Spinal cord (tissue), 10 donors: ENCODE measurements at places on chromosomes 1 and 21.
A peak's percentile ranks its signal among the peaks of the same experiment; 100 is the strongest.

DNA sequence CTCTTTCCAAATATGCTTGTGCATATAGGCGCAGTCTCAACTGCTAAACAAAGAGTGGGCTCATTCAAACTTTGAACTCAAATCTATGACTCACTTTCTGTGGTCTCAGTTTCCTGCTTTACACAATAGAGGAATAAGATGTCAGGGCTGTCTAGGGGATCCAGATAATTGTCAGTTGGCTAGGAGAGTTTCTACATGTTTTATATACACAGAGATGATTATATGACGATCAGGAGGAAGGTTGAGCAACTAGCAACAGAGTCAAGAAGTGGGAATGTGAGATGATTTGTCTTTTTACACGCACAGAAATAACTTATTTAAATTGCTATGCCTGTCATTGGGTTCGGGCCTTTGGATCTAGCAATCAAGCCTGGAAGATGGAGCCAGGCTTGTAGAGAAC, 299.4 kb upstream of the LYPLAL1 start:
- no peak for DNase-seq

DNA sequence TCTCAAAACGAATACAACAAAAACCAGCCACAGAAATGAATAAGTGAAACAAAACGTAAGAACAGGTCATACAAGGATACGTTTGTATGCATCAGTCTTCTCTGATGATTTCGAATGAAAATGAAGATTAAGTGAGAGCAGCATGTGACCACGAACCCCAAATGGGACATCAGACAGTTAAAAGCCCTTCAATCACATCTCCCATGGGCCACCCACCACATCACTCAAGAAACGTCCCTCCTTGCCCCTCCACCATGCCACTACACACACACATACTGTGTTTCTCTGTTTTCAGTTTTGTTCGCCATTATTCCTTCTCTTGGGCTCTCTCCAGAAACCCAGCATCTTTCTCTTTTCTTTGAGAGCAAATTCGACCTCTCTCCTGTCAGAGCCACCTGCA, 355.6 kb upstream of the KAZN start:
- no peak for DNase-seq

DNA sequence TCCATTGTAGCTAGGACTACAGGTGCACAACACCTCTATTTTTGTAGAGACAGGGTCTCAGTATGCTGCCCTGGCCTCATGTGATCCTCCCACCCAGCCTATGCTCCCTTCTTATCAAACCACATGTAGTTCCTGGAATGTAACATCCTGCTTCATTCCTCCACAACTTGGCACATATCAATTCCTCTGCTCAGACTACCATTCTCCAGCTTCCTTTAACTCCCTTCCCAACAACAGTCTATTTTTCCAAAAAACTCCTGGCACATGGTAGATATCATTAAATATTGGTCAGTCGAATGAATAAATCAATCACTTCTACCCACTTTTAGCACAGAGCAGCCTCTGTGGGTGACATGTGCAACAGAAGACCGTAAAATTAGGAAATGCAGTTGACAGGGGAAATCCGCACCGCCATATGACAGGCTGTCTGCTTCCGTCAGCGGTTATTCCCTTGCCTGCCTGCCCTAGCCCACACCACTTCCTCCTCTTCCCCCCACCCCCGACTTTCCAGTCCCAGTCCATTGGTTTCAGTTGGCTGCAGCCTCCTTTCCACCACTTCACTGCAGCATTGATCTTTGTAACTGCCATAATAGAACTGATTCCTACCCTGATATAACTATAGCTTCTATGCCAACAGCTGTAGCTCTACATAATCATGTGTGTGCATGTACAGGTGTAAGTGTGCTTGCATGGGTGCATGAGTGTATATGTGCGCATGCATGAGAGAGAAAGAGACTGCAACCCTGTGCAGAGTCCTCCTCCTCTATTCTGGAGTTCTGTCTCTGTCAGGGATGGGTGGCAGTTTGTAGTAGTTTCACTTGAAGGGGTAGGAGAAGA, 6.8 kb upstream of the AKR1A1 start:
- no peak for DNase-seq

GRCh38 chr1:168714012-168714411, 15.0 kb downstream of the DPT start:
- no peak for DNase-seq

DNA sequence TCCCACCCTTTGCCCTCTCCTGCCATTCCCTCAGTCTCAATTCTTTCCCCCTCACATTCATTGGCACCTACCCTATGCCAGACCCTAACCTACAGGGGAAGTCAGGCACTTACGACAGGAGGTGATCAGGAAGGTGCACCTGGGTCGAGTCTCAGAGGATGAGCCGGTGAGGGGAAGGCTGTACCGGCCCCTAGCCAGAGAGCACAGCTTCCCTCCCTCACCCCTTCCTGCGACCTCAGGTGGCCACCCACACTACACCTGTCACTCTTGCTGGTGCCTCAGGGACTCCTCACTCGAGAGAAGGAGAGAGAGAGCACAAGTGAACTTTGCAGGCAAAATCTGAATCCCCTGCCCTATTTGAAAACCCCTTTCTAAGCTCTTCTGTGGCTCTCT, 1.7 kb upstream of the MYOM3 start:
- DNase-seq: no peak

- no peak for DNase-seq
These were observed 41.5 kb downstream of the MAN1C1 start for GRCh38 chr1:25657883-25658760.

GRCh38 chr1:208615371-208615770, 371.2 kb upstream of the PLXNA2 start:
- DNase-seq: no peak

- DNase-seq: no peak
These were observed 26.5 kb upstream of the KCNA10 start for GRCh38 chr1:110545492-110545891.

- DNase-seq: peak; percentile 52
These were observed 5.3 kb upstream of the MROH9 start for GRCh38 chr1:170929835-170930554.

DNA sequence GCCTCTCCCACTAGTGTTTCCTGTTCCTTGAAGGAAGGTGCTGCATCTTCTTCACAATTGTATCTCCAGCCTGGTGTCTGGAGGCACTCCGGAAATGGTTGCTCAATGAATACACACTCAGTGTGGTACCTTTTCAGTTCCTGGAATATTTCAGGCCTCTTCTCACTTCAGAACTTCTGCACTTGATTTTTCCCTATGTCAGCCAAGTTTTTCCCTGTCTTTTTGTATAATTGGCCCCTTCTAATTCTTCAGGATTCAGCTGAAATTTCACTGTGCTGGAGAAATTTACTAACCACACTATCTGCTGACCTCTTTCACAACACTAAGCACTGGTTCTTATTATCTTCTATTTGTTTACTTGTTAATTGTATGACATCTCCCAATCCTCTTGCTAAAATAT, 61.2 kb upstream of the MAP10 start:
- no peak for DNase-seq

DNA sequence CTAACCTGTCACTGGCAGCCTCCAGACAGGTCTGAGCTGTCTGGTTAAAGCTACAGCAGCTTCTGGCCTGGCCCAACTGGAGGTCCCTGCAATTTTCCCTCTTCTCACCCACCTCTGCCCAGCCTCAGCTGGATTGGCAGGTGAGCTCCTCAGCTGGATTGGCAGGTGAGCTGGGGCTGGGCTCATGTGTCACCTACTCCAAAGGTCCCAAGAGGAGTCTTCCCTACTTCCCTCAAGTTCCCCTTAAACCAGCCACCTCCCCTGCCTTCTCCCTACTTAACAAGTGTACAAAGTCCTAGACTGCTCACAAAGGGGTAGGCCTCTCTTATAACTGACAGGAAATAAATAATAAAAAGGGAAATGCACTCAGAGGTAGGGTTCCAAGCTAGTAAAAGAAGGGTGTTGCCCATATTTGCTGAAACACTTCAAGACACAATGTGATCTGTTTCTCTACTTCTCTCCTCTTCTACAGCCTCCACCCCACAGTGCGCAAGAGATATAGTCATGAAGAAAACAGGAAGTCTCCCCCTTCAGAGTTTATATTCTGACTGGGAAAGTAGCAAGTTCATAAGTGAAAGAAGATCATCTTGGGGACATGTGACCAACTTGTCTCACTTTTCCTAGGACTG, at the start of gene GPA33:
TSS of gene GPA33 (minus strand) at position 64 of the 629 bp plus-strand sequence. CDS start 90 bp downstream, outside the sequence.
- no peak for DNase-seq

GRCh38 chr1:4670265-4670664, 15.9 kb downstream of the AJAP1 start:
- DNase-seq: no peak

DNA sequence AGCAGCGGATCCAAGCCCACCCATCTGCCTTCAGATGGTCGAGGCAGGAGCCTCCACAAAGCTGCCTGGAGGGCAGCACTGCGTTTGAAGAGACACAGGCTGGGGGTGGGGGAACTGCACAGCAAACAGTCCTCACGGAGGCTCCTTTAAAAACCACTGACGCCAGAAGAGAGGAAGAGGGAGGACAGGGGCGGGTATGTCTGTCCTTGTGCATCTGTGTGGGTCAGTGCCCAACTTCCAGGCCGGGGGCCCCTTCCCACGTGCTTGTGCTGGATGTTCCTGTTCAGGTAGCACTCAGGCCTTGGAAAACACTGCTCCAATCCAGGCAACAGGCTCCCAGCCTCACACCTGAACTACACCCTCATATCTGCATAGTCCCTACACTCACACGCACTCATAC, 7.7 kb downstream of the AHDC1 start:
- no peak for DNase-seq

GRCh38 chr21:26923986-26924385, 42.9 kb downstream of the ADAMTS5 start:
- DNase-seq: no peak

GRCh38 chr1:81439046-81439823, 361.5 kb upstream of the ADGRL2 start:
- DNase-seq: no peak

DNA sequence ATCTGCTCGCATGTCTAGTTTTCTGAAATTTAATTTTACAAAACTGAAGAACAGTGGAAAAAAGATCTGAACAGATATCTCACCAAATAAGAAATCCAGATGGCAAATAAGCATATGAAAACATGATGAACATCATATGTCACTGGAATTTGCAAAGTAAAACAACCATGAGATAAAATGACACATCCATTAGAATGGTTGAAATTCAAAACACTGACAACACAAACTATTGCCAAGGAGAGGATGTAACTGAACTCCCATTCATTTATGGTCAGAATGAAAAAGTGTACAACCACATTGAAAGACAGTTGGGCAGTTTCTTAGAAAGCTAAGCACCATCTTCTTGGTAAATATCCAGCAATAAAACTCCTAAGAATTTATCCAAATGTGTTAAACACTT, 312.7 kb upstream of the NCAM2 start:
- DNase-seq: no peak

GRCh38 chr1:31196685-31197084, 43.0 kb downstream of the NKAIN1 start:
- DNase-seq: no peak

DNA sequence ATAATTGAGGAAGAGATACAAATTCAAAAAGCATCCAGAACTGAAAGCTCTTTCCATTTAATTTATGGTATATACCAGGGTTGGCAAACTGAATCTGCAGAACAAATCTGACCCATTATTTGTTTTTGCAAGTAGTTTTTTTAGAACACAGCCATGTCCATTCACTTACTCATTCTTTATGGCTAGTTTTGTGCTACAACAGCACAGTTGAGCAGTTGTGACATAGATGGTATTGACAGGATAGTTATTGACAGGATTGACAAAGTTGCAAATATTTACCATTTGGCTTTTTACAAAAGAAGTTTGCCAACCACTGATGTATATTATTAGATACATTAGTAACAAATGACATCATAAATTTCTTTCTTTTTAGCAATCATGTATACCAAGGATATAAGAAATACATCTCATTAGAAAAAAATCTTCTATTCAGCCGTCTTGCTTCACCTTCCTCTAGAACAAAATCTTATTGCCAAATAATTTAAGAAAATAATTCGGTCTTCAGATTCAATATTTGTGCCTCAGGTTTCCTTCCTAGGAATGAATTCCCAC, 9.4 kb downstream of the ADAMTS1 start:
- DNase-seq: no peak

GRCh38 chr1:111605576-111605975, 14.0 kb upstream of the RAP1A start:
- DNase-seq: no peak

- DNase-seq: no peak
These were observed 172.0 kb downstream of the HMCN1 start for GRCh38 chr1:185906186-185906585.

DNA sequence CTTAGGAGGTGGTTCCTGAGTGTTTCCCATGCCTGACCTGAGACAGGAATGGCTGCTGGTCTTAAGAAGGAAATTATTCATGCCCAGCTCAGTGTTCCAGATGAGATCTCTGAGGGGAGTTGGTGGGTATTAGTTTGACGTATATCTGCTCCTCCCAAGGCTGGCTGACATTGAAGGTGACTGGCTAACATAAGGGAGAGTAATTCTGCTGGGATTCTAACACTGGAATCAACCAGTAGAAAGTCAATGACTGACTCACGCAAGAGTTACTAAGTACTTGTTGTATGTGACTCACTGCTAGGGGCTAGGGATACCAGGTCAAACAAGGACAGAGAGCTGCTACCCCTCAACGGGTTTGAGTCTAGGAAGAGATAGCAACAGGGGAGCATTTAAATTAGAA, 177.3 kb downstream of the CACNA1E start:
- DNase-seq: no peak

GRCh38 chr1:93463960-93464359, 16.0 kb downstream of the FNBP1L start:
- DNase-seq: no peak

DNA sequence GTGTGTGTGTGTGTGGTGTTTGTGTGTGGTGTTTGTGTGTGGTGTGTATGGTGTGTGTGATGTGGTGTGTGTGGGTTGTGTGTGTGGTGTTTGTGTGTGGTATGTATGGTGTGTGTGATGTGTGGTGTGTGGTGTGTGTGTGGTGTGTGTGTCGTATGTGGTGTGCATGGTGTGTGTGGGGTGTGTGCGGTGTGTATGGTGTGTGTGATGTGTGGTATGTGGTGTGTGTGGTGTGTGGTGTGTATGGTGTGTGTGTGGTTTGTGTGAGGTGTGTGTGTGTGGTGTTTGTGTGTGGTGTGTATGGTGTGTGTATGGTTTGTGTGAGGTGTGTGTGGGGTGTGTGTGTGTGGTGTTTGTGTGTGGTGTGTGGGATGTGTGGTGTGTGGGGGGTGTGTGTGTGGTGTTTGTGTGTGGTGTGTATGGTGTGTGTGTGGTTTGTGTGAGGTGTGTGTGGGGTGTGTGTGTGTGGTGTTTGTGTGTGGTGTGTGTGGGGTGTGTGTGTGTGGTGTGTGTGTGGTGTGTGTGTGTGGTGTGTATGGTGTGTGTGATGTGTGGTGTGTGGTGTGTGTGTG, 106.2 kb upstream of the ADAR start:
- DNase-seq: no peak

DNA sequence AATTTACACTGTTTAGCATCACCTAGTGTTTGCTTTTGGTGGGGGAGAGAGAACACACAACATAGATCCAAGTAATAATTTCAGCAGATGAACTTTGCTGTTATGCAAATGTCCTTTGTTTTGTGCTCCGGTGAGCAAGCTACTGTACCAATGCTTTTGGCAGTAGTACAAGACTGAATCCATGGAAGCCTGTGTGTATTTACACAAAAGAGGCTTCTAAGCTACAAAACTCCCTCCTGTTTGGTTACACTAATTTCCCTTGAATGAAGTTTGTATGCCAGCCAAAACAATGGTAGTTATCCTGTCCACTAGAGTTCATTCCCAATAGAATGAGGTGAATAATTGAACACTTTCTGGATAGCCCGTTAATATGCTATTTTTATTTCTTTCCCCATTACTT, 320.5 kb downstream of the KCTD3 start:
- no peak for DNase-seq

- no peak for DNase-seq
These were observed 80.7 kb downstream of the UBE4B start for GRCh38 chr1:10113501-10113900.

GRCh38 chr21:43740497-43741156, 21.7 kb downstream of the PDXK start:
- DNase-seq: no peak
